ENCODE measurements at places on chromosomes 12 and 14.

DNA sequence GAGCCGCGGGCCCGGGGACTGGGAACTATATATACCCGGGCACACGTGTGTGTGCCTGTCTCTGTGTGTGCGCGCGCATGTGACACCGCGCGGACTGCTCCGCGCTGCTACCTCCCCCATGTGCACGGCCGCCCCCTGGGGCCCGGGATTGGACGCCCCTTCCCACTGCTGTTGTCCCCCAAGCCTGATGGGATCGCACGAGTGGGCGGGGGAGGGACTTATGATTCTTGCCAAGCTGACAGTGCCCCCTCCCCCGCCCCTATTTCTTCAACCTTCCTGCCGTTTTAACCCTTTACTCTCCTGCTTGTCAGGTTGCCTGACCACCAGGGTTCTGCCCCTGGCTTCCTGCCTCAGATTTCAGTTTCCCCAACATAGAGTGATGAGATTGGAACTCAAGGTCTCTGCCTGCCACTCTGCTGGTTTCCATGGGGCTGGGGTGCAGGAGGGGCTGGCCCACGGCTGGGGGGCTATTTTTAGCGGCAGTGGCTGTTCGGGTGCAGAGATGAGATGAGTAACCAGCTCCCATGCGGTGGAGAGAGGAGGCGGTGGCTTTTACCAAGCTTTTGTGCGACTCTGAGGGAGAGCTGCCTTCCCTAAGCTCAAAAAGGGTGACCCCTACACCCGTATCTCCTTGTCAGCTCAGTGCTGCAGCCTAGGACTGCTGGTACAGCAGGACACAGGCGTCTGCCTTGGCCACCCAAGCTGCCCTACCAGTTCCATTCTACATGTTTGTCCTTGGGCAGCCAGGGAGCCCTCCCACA lies at the start of gene DDN:
Gene DDN (minus strand): TSS at position 5 of the 761 bp plus-strand sequence. CDS start 88 bp downstream, outside the sequence.
- no peak for DNase-seq

- DNase-seq, result no peak
Observed at GRCh38 chr14:88937706-88938105, 113.3 kb downstream of the TTC8 start.

DNA sequence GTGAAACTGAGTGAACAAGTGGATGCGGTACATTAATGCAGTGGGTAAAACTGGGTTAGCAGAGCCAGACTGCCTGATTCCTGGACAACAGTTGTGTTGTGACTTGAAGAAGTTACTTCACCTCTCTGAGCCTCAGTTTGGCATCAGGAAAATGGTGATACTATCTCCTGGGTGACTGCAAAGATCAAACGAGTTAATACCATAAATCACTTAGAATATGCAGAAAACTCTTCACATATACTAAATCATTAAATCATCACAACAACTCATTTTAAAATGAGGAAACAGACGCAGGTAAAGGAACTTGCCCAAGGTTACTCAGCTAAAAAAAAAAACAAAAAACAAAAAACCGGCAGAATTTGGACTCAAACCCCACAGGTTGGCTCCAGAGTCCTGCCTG lies 811 bp downstream of the MTERF2 start:
- no peak for DNase-seq

- no peak for DNase-seq
Observed at GRCh38 chr12:11814374-11814773, 164.9 kb downstream of the ETV6 start.

GRCh38 chr14:52873065-52873464 lies 77.8 kb downstream of the FERMT2 start:
- DNase-seq, result no peak

GRCh38 chr14:85241022-85241855 lies 288.7 kb upstream of the FLRT2 start:
- no peak for DNase-seq

- DNase-seq, result no peak
Observed at GRCh38 chr12:49283541-49284429, 11.2 kb upstream of the PRPH start.

DNA sequence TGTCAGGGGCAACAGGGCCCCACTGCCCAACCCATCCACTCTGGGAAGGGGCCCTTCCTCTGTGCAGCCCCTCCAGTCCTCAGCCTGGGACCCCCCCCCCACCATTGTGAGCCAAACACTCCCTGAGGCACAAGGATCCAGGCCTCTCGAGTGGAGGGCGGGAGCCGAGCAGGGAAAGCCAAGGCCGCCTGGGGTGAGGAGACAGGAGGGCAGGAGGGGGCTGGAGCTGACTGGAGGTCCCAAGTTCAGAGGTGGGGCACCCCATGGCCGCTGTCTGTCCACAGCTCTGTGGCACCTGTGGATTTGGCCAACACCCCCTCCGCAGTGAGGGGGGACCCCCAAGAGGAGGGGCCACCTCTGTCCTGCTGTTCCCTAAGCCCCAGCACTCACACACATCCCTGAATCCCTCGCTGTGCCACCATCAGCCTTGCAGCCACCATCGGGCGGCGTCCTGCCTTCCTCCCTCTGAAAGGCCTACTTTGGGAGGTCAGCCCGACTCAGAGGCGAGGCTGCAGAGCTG lies 25.4 kb upstream of the C14orf180 start:
- DNase-seq, result no peak

GRCh38 chr14:77485901-77486678 lies 12.5 kb downstream of the ISM2 start:
- DNase-seq, result no peak
